MCF 10A (cell line): ENCODE measurements at places on chromosomes 5 and 9.

GRCh38 chr5:76455531-76456133, 52.5 kb downstream of the IQGAP2 start:
- no peak for DNase-seq

GRCh38 chr5:168813184-168813968, 234.2 kb upstream of the PANK3 start:
- DNase-seq: no peak

- DNase-seq: no peak
Observed at GRCh38 chr9:98627296-98627695, 81.4 kb downstream of the GABBR2 start.

- DNase-seq: no peak
Observed at GRCh38 chr5:143447983-143448382, 44.5 kb upstream of the NR3C1 start.

DNA sequence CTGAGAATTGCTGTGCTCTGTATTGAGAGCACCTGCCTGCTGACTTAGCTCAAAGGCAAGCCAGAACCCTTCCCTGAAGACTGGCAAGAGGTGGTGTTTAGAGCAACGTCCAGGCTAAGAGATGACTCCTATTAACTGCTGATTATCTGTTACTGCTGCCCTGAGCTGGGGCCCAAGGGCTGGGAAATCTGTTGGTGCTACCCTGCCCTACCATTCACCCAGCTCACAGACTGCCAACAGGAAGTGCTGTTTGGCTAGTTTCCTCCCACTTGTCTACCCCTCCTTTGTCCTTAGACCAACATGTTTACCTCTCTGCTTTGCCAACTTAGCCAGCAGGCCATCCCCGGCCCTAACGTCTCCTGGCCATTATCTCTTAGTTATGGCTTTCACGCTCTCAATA, 6.9 kb downstream of the RAB24 start:
- DNase-seq: no peak

DNA sequence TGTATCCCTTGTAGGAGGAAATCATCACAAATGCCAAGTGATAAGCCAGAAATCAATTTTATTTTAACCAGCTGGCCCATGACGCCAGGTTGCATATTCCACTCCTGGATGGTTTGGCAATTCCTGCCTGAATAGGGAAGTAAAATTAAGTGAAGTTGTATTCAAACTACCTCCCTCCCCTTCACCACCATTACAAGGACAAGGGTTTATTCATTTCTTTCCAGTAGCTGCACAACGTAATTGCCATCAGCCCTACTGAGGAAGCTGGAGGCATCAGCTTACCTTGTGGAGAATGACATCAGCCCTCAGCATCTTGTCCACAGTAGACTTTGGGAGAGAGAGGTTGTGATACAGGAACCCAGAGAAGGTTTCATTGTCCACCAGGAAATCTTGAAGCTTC, 66.6 kb downstream of the ABCA1 start:
- DNase-seq: no peak

- DNase-seq: peak; percentile 81
Observed at GRCh38 chr5:152689250-152689711, 284.2 kb upstream of the NMUR2 start.
